NCI-H146 (cell line): ENCODE measurements at places on chromosomes 2 and 18.

GRCh38 chr2:42048299-42049220, 739 bp downstream of the PKDCC start:
- peak; percentile 32 for DNase-seq

GRCh38 chr2:238295144-238296112, 7.0 kb upstream of the PER2 start:
- DNase-seq = no peak

GRCh38 chr2:17181051-17181752, 337.0 kb downstream of the RAD51AP2 start:
- peak; percentile 29 for DNase-seq

DNA sequence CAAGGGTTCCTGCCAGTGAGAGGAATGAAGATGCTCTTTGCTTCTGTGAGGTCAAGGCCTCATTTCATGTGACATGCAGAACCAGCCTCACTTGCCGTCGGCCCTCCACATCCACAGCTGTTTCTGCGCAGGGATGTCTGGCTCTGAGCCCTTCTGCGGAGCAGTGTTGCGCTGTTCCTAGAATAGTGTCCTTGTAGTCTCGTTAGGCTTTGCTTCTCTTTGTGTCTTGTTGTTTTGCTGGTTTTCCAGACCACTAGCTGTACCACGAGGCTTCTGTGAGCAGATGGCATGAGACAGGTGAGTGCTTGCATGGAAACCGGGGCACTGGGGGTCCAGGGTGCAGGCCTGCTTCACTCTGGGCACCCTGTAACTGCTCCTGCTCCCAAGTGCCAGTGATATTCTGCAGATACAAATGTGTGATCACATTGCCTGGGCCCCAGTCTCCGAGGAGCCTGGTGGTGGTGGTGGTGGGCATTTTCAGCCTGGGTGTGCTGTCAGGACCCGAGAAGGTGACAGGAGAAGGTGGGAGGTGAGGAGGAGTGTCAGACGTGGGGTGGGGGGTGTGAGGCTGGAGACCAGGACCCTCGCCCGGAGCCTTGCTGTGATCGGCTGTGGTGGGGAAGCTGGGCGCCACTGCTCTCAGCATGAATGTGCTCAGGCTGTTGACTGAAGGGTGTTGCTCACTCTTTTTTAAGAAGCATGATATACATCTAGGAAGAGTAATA, 34.3 kb downstream of the LDLRAD4 start:
- DNase-seq = no peak

GRCh38 chr2:241454837-241455485, 53.4 kb downstream of the STK25 start:
- no peak for DNase-seq

- no peak for DNase-seq
Observed at GRCh38 chr2:217286833-217287232, 427.0 kb upstream of the TNP1 start.

GRCh38 chr18:34947711-34948125, 93.5 kb upstream of the MAPRE2 start:
- no peak for DNase-seq

DNA sequence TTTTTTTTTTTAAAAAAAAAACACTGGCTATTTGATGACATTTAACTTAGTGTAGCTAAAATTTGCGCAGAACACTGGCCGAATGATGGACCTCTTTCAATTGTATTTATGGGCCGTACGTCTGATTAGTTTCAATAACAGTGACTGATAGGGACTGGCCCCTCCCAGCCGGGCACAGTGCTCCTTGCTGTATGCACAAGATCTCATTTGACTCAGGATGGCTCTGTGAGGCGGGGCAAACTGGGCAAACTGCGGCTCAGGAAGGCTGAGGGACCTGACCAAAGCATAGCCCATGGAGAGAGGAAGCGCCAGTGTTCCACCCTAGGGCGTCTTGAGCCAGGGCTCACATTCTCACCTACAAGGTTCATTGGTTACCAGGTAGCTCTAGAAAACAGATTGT, 21.2 kb downstream of the TRAF3IP1 start:
- no peak for DNase-seq

DNA sequence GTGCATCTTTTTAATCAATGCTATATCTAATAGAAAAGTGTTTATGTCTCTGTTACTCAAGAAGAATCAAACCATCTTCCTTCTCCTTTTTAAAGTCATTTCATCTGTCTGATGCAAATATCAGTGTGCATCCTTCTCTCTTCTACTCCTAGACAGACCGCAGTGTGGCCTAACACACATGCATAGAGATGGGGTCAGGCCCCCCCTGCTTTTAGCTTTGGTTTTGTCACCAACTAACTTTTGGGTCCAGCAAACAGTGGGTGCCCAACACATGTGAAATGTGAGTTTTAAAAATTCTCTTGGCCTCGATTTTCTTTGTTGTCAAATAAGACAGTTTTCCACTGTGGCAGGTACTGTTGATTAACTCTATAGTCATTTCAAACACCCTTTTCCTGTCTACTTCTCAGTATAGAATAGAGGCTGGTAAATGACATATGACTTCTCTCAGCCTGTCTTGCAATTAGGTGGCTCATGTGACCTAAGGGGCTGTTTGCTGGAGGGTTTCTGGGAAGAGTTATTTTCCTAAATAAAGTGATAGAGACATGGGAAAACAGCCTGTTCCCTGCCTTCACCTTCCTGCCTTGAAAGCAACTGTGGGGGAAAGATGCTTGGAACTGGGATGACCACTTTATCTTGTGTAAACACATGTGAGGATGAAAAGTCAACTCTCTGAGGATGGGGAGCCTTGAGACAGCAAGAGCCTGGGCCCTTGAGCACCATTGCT, 65.7 kb upstream of the DARS1 start:
- DNase-seq = no peak

DNA sequence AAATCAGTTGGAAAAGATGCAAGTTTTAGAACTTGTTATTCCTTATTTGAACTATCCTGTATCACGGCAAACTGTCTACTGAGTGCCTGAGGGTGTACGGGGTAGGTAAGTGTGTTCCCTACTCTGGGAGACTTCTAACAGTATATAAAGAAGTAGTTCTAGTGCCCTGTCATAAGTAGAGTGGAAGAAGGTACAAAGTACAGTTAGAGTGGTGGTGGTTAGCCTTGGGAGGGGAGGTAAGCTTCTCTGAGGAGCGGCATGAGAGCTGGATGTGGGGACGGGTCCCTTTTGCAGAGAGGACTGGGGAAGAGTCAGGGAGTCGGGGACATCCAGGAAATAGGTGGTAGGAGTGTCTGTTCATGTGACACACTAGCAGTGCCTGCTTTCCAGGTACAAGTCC, 48.5 kb downstream of the DGKD start:
- no peak for DNase-seq

- no peak for DNase-seq
Observed at GRCh38 chr2:47070920-47071824, 83.9 kb downstream of the STPG4 start.

DNA sequence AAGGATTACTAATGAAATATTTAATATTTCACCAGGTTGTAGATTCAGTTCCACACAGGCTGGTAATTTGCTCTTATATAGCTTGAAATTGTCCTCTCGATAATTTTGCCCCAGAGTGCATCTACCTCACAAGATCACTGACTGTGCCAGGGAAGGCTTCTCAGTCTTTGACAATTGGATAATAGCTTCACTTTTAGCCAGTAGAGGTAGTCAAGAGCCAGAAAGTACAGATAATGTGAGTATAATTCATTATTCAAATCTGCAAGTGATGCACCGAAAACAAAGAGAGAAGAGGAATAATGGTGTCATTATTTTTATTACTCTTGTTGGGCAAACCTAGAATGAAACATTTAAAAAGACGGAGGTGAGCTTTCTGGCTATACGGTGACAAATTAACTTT, 292.8 kb downstream of the EN1 start:
- no peak for DNase-seq

- no peak for DNase-seq
Observed at GRCh38 chr2:85804583-85804982, 50.8 kb downstream of the ATOH8 start.

GRCh38 chr2:158507141-158507540, 50.4 kb downstream of the PKP4 start:
- peak; percentile 83 for DNase-seq
